ENCODE measurements at places on chromosomes 5 and 9.
A peak's percentile ranks its signal among the peaks of the same experiment; 100 is the strongest.

DNA sequence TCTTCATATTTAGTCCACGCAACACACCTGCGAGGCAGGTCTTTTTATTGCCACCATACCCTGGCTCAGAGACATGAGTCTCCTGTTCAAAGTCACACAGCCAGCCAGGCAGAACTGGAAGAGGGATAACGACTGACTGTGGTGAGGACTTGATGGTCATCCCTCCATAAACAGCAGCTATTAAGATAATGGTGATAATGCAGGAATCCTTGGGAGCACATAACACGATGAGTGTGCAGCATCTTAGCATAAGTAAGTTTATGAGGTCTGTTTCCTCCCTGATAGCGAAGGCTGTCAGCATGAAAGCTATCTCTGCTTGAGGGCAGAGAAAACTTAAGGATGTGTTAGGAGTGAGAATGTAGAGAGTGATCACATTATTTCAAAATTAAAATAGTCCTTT lies 30.9 kb downstream of the KCTD16 start:
- no peak for DNase-seq

DNA sequence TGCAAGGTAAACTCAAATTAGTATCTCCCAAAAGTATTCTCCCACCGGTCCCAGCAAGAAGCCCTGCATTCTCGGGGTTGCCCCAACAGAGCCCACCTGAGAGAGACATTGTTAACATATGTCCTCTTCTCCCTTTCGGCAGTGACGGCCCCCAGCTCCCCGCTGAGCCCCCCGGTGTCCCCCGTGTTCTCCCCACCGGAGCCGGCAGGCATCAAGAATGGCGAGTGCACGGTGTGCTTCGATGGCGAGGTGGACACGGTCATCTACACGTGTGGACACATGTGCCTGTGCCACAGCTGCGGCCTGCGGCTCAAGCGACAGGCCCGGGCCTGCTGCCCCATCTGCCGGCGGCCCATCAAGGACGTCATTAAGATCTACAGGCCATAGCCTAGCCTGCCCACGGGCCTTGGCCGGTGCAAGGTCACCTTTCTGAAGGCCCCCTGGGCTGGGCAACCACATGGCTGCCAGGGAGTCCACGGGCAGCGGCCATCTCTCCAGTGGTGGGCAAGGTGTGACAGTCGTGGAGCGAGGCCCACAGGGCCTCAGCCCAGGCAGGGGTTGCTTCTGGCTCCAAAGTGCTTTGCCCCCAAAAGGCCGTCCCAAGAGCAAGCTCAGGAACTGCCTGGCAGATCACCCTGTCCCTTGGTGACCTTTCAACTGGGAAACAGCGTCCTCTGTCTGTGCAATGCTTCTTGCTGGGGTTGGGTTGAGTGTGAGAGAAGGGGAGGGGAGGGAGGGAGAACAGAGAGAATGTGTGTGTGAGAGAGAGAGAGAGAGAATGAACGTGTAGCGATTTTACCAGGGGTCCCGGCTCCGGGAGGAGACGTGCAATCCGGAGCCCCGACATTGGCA lies 45.7 kb downstream of the NEURL1B start:
- no peak for DNase-seq

- no peak for DNase-seq
These were observed 167.9 kb downstream of the DENND1A start for GRCh38 chr9:123761905-123762605.

DNA sequence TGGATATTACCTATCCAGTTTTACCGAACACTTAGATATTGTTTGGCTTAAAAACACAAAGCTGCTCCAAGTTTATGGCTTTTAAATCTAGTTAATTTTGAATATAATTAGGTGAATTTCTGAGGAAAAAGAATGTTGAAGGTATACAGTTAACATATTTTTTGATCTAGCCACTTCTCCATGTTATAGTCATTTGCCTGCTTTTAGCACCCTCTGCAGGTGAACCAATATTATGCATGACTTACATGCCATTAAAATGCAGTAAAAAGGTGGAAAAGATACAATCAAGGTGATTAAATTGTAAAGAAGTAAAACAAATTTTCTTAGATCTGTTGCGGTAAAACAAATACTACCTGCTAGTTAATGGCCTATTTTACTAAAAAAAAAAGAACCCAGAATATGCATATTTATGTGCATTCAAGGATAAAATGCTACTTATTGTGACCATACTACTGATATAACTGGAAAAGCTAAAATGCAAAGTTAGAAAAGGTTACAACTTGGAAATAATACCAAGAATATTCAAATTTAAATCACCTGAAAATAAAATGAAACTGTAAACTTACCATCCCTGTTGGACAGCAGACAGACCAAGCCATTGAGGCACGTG lies 132.1 kb downstream of the AP3B1 start:
- peak; percentile 2 for DNase-seq

DNA sequence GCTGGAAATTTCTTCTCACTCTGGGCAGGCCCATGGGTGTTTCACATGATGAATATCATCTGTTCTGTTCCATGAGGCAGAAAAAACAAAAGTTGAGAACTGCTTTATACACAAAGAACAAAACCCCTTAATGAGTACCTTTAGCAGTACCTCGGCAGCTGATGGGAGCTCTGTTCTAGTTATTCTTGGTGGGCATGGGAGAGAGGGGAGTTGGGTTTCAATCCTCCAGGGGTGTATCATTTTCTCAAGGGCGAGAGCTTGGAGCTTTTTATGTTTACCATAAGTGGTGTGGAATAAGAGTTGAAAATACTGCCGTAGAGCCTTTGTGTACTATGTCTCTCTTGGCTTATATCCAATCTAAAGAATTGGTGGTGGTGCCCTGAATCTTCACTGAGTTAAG lies 103.3 kb upstream of the ZNF608 start:
- DNase-seq: no peak

- no peak for DNase-seq
These were observed 180.8 kb downstream of the GAS1 start for GRCh38 chr9:86766511-86766910.

DNA sequence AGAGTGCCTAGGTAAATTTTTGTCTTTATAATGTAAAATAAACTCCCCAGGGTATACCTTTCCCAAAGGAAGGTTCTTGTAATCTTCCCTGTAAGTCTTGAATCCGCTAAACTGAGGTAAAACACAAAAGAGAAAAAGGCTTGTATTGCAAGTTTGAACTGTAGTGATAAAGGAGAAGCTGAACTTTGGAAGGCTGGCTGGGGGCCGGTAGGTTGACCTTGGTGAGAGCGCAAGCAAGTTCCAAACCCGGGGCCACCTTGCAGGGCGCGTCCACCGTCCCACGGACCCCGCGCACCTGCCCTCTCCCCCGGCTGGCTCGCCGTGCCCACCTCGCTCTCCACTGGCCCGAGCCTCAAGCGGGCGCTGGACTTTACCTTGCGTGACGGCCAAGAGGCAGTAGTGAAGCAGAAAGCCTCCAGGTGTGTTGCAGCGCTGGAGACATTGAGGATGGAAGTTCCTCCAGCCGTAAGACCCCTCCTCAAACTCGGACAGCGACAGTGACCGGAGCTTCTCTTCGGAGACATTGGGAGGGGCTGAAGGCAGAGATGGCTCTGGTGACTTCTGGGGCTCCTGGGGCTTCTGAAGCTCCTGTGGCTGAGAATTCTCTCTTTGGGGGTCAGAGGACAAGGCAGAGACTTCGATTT lies 428 bp downstream of the SLCO4C1 start:
- no peak for DNase-seq

DNA sequence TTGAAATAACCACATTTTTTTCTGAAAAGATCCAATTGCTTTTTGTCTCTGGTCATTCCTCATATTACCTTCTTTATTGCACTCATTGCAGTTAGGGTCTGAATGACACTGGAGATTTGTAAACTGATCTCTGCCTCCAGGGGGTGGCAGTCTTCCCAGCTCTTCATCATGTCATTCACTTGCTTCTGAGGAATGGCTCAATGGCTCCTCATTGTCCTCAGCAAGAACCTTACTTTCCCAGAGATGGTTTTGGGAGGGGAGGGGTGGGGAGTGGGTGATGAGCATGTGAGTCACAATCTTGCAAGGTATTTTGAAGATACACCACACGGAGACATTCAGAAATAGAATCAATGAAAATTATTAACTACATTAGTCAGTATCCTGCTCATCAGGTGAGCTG lies 159.8 kb upstream of the GAS1 start:
- DNase-seq: no peak

- no peak for DNase-seq
These were observed 81.8 kb downstream of the SUSD1 start for GRCh38 chr9:112093147-112093869.

- no peak for DNase-seq
These were observed 36.3 kb upstream of the LRRC19 start for GRCh38 chr9:27041746-27042145.

DNA sequence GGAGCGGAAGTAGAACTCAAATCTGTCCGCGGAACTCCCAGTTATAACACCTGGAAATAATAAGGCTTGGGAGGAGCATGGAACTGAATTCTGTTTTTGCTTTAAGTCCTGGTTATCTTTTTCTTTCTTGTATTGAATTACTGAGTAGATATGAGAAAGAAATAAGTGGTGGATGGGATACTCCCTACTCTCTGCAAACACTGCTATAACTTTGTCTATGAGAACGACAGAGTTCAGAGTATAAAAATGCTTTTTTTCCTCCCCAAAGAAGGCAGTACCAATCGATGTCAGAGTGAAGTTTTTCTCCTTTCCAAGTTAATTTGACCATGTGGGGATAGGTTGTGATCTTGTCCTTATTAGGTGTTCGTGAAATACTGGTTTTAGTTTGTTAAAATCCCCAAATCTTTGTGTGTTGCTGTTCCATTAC lies 1.2 kb downstream of the RIC1 start:
- no peak for DNase-seq

- no peak for DNase-seq
These were observed 15.1 kb downstream of the PLK2 start for GRCh38 chr5:58444805-58445204.

All from HL-60 (cell line).